Stimulated activated CD8-positive, alpha-beta memory T cell treated with anti-CD3 and anti-CD28 coated beads, Interleukin-7, amount 100 ng/mL, for 1 hour (primary cell): ENCODE measurements at places on chromosomes 16 and 17.

DNA sequence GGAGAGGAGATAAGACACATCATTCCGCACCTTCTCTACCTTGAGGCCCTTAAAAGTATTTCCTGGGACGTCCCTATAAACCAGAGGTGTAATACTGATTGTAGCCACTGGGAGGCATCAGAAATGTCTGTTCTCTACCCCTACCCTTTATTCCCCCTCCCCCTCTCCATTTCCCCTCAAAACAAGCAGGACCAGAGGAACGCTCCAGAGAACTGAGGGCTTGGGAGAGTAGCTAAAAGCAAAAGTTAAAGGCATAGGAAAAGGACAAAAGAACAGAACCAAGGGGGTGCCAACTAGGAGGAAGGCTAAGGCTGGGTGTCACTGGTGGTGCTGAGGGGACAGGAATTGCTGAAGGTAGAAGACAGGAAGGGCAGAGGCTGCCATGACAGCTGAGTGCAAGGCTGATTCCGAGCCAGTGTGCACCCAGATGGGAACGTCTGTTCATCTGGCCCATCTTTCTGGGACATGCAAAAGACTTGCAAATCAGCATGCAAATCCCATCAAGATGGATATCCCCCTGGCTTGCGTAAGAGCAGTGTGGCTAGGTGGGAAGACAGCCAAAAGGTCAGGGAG, 6.7 kb downstream of the CAMTA2 start:
- no peak for DNase-seq

- DNase-seq: no peak
Observed at GRCh38 chr16:2953706-2954627, 10.1 kb upstream of the KREMEN2 start.

- DNase-seq: no peak
Observed at GRCh38 chr17:71378741-71379140, 742.1 kb upstream of the SOX9 start.

- DNase-seq: no peak
Observed at GRCh38 chr16:84548508-84548907, 44.0 kb upstream of the MEAK7 start.

DNA sequence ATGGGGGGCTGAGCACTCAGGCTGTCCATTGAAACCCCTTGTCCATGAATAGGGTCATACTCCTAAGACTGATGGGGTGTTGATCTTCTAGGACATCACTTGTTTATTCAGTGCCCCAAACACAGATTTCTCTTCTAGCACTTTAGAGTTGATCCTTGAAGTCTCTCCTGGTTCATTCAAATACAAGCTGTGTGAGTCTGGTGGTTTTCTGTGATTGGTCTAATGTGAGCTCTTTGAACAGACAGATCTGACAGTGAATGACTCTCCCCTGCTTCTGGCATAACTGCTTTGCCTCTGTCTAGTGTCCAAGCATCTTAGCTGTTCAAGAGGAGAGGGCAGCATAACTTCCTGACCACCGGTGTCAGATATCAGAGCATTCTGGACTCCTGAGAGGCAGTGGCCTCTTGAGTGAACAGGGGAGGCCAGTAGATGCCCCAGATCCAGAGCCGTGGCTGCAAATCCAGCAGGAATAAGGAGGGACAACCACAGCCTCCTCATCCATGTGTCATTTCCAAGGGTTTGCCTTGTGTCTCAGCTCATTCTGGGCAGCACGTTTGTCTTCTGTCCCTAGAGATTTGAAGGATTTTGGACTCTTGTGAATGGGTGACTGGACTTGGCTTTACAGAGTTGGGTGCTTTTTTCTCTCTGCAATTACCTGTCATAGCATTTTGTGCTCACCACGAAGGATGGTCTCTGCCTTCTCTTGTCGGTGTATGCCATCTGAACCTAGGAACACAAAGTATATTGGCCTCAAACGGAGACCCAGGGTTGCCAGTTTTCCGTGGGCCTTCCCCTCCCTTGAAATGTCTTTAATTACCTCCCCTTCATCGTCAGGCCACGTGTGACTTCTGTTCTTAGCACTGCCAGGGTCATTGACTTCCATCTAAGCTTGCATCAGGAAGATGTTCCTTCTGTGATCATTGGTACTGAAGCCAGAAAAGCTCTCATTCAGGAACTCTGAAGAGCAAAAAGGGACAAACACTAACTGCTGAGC, 13.9 kb upstream of the CLEC18C start:
- no peak for DNase-seq

DNA sequence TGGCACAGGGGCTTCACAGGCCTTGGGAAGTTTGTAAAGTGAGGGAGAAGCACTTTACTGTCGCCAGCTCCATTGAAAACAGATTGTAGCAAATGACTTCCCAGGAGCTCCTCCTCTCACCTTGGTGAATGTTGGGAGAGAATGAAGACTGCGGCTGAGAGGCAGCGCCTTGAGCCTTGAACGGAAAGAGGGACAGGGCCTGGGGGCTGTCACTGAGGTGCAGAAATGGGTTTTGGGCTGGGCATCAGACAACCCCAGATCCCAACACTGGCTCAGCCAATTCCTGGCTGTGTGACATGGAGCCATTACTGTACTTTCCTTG, 603 bp upstream of the MRTFB start:
- DNase-seq: no peak

DNA sequence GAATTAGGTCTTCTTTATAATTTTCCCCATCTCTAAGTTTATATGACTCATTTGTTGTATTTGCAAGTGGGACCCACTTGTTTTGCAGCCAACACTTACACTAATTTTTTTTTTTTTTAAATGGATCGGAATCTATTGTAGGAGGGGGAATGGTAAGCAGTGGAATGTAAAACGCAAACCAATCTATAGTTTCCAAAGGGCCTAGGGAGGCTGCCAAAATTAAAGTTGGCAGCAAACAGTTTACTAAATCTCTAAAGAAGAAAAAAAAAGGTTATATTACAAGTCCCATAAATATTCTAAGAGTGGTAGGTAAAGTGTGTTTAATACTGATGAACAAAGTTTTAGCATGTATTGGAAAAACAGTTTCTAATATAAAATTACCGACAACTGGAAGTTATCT, 416.8 kb upstream of the SALL1 start:
- DNase-seq: no peak

- no peak for DNase-seq
Observed at GRCh38 chr17:80558046-80558445, 13.4 kb downstream of the RPTOR start.

DNA sequence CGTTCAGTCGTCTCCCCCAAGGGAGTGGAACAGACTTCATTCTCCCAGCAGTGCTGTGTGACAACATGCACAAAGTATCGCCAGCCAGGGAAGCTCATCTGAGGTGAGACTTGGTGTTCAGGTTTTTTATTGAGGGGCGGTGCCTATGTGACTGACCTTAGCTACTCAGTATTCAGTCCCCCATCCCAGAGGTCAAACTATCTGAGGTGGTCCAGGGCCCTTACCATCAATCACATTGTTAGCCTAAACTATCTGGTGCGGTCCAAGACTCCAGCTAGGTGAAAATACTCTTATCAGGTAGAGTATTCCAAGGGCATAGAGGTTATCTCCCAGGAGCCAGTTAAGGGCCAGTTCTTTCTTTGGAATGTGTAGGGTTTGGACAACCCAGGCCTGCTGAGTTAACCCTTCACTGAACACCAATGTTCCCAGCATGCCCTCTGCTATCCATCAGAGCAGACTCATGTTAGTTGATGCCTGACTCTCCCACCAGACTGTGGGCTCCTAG, 5.4 kb upstream of the CACNG1 start:
- no peak for DNase-seq

GRCh38 chr16:60636117-60636516, 1400.1 kb downstream of the CDH8 start:
- DNase-seq: no peak

GRCh38 chr16:82062645-82063058, 27.6 kb downstream of the HSD17B2 start:
- no peak for DNase-seq

- DNase-seq: no peak
Observed at GRCh38 chr17:55576237-55576995, 65.2 kb upstream of the SMIM36 start.

GRCh38 chr16:50088302-50088701, 22.5 kb downstream of the HEATR3 start:
- no peak for DNase-seq

DNA sequence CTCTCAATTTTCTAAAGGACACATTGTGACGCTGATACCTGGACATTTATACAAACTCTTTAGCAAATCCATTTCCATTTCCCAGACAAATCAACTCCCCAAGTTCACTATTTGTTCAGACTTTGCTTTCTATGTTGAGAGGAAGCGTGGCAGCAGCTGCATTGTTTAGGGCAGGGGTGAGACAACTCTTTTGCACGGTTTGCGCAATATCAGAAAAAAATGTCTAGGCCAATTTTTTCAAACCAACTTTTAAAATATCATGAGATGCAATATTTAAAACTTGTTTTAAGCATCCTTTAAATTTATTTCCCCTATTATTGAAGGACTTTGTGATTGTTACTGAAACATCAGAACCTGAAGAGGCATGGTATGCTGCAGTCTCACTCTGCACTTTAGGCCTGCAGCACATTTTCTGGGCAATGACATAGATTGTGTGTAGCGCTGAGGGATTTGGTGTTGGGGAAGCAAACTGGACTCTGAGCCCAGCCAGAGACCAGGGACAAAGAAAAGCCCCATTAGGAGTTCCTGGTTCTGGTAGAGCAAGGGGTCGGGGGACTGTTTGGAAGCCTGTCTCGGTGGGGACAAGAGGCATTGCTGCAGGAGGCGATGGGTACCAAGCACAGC, 6.4 kb upstream of the CCDC182 start:
- no peak for DNase-seq

DNA sequence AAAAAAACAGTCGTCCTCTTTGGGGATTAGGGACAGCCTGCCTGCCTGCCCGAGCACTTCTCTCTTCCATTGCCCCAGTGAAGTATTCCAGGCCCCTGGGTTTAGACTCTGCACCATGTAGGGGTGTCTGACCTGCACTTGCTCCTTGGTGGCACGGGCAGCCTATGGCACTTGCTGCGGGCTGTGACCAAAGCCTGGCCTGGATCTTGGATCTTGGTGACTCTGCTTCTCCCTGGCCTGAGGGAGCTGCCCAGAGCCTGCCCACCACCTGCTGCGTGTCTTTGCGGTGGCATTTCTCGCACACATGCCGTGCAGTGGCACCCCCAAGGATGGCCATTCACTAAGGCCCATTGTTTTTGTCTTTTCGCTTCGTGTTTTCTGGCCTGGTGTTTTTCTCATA, 6.1 kb upstream of the STH start:
- no peak for DNase-seq

DNA sequence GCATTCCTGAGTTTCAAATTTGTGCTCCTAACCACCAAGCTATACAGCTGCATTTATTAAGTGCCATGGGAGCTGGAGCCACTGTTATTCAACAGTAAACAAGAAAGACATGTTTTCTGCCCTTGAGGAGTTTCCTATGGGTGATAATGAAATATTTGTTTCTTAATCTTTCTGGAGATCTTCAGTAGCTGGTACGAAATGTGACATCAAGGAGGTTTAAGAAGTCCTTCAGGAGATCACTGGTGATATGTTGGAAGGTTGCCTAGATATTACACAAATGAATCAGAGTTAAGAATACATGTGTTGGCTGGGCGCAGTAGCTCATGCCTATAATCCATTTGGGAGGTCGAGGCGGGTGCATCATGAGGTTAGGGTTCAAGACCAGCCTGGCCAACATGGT, 14.9 kb downstream of the RHOT1 start:
- no peak for DNase-seq

DNA sequence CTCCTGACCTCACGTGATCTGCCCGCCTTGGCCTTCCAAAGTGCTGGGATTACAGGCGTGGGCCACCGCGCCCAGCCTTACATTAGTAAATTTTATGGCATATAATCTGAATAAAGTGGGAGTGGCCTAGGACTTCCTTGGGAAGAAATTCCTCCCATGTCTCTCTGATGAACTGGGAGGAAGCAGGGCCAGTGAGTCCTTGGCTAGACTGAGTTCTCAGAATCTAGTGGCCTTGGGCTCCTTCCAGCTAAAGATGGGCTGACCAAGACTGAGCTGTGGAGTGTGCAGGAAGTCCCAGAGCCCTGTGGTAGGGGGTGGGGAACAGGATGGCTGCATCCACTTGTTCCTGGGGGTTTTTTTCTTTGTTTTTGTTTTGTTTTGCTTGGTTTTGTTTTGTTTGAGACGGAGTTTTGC, 10.0 kb upstream of the NAGLU start:
- DNase-seq: no peak

GRCh38 chr17:16374146-16374938, 6.5 kb upstream of the UBB start:
- DNase-seq: no peak

- DNase-seq: no peak
Observed at GRCh38 chr16:26139091-26139490, 447.3 kb downstream of the HS3ST4 start.

DNA sequence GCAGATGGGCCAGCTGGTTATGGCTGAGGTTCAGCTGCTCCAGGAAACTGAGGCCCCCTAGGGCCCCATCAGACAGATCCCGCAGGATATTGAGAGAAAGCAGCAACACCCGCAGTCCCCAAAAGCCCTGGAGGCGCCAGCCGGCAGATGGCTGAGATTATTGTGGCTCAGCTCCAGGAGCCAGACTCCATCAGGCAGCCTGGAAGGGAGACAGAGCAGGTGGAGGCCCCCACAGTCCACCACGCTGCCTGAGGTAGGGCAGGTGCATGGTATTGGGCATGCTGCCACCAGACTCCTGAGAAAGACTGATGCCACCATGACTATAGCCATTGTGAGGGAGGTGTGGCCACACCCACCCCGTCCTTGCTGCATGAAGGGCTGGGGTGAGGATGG, 9.5 kb upstream of the TMEM101 start:
- no peak for DNase-seq

DNA sequence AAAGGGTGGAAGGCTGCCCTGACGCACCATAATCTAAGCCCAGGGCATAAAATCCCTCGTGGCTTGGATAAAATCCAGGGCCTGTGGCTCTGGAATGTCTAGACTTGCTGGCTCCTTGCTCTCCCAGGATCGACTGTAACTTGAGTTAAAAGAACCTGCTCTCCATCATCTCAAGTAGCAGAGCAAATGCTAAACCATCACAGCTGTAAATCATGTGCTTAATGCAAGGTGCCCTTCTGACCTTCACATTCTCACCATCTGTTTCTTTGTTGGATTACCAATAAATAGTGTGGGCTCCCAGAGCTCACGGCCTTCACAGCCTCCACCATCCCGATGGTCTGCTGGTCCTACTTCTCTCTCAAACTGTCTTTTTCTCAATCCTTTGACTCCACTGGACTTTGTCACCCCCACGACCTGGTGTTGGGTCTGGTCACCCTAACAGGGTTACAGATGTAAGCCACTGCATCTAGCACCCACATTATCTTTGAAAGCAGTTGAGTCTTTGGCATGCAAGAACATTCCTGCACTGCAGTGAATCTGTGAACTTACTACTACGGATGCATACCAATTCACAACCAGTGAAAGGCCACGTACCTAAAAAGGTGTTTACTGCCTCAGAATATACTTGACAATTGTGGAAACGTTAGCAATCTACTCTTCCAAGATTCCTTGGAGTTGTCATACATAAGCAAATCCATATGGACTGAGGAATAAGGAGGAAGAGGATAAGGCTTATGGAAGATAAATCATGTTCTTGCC, 15.3 kb downstream of the RSL1D1 start:
- no peak for DNase-seq
